ENCODE measurements at places on chromosomes 2 and 18.

DNA sequence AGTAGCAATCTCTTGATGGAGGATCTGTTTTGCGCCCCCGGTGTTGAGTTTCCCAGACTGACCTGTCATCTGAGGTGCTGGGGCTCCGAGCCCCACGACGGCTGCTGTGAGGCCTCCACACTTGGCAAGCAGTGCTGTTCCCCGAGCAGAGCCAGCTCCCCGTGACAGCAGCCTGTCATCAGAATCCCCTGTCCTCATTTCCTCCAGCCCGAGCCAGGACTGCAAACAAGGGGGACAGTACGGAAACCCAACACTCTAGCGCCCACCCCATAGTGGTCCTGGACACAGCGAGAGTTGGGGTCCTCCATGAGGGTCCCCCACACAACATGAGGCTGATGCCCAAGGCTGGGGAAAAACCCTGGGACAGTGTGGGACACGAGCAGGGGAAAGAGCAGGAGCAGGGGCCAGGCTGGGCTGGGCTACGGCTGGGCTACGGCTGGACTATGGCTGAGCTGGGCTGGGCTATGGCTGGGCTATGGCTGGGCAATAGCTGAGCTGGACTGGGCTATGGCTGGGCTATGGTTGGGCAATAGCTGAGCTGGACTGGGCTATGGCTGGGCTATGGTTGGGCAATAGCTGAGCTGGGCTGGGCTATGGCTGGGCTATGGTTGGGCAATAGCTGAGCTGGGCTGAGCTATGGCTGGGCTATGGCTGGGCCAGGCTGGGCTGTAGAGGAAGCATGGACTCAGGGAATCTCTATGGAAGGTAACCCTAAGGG lies 1.5 kb upstream of the KLHL30 start:
- DNase-seq: peak; percentile 83

DNA sequence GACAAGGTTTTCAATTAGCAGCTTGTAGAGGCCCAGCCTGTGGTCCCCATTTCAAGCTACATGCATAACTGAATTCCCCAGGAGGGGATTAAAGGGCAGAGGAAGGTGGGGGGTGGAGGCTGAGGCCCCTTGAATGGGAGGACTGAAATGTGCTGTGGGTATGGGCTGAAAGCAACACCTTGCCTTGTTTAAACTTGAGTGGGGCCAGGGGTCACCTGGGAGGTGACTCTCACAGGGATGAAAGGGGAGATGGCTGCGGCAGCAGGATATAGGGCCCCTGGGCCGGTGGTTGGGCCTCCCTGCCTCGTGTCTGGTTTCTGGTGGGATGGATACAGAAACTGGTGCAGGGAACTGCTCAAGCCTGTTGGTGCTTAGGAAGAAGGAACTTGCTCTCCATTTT lies 225.9 kb upstream of the SPRED2 start:
- no peak for DNase-seq

GRCh38 chr18:70415823-70416488 lies 127.1 kb downstream of the SOCS6 start:
- DNase-seq: no peak

GRCh38 chr2:220228310-220229006 lies 601.0 kb downstream of the SLC4A3 start:
- DNase-seq: peak; percentile 95

- peak; percentile 49 for DNase-seq
Observed at GRCh38 chr2:207504513-207505170, 25.1 kb upstream of the CREB1 start.

- DNase-seq: no peak
Observed at GRCh38 chr18:54173980-54174630, 50.4 kb downstream of the MBD2 start.

DNA sequence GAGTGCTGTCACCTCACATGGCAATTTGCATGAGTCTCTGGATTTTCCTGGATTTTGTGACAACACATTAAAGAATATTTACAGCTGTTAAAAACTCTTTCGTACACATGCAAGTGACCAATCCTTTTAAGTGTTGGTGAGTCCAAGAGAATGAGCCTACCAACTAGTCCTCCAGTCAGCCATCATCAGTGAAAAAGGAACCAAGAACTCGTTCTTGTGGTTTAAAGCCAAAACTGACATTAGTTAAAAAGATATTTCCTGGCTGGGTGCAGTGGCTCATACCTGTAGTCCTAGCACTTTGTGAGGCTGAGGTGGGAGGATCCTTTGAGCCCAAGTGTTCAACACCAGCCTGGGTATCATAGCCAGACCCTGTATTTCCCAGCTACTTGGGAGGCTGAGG lies 215.4 kb upstream of the ITGA4 start:
- no peak for DNase-seq

- DNase-seq: no peak
Observed at GRCh38 chr18:32208023-32208422, 18.2 kb downstream of the MEP1B start.

GRCh38 chr2:174779361-174779928 lies 15.2 kb upstream of the CHRNA1 start:
- DNase-seq: peak; percentile 47

DNA sequence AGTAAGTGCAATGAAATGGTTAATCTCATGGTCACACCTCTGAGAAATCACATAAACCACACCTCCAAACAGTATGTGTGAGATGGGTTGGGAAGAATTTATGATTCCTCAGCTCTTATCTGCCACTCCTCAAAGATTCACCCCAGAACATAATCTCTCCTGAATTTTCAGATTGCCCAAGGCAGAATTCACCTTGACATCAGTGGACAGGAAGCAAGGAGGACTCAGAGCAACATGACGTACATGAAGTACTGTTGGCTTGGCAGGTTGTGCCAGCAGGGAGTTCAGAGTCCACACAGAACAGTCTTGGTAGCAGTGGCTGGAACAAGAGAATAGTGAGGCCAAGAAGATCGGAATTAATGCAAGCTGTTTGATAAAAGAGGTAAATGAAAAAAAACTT lies 31.7 kb upstream of the CYBRD1 start:
- no peak for DNase-seq

DNA sequence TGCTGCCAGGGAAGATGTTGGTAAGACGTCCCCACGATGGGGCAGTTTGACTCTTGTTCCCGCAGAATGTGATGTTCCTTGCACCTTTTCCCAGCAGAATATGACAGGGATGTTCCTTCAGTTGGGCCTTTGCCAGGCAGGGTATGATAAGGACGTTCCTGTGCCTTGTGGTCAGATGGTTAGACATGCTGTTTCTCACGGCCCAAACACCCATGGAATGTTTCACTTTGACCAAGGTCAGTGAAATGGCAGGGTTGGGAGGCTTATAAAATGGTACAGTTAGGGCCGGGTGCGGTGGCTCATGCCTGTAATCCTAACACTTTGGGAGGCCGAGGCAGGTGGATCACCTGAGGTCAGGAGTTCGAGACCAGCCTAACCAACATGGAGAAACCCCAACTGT lies 40.3 kb upstream of the YPEL5 start:
- peak; percentile 51 for DNase-seq

GRCh38 chr2:199777916-199778315 lies 73.1 kb downstream of the FTCDNL1 start:
- no peak for DNase-seq

DNA sequence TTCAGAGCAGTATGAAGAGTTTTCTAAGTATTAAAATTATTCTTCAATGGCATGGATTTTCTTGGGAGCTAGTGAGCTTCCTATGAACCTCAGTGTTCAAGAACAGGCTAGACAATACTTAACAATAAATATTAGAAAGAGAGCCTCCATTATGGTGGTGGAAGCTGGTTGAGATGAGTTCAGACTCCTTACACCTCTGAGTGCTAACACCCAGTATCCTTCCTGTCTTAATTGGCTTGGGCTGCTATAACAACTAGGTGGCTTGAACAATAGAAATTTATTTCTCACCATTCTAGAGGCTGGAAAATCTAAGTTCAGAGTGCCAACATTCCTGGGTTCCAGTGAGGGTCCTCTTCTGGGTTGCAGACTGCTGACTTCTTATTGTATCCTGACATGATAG lies 369.4 kb upstream of the HNRNPA3 start:
- no peak for DNase-seq

DNA sequence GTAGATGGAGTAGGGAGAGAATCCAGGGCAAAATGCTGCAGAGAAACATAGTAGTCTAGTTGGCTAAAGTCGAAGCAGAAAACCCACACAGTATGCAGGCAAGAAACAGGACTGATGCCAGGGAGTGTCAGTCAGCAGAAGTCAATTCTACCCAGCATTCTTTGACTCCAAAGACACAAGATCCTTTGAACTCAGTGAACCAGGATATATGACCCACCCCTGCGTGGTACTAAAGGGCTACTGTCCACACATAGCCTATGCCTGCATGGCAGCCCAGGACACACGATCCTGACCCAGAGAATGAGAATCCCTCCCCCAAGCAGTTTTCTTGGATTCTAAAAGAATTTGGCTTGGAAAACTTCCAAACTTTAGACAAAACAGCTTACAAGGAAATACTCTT lies 42.5 kb downstream of the ALK start:
- DNase-seq: no peak

GRCh38 chr2:232437195-232437571 lies 18.8 kb upstream of the ALPI start:
- no peak for DNase-seq

- DNase-seq: peak; percentile 69
Observed at GRCh38 chr2:216302981-216303676, 69.2 kb downstream of the MARCHF4 start.
